ENCODE measurements at places on chromosomes 12 and 14.

GRCh38 chr12:40980427-40980961 lies 207.6 kb upstream of the PDZRN4 start:
- DNase-seq = no peak

GRCh38 chr14:96965885-96966595 lies 168.9 kb downstream of the VRK1 start:
- DNase-seq = no peak

DNA sequence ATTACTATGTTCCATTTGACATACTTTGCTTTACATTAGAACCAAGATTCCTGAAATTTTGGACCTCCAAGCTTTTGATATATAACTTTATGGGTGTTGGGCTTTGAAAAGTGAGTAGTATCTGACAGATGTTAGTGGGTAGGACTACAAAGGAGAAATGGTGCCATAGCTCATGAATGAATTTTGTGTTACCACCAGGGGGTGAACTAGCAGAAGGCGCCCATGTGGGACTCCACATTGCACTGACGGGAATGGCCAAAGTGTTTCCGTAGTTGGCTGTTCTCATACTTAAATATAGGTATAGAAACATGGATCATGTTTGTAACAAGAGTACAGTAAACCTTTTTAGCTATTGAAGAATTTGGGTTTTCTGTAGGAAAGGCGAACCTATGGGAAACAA lies 337.5 kb downstream of the FLRT2 start:
- DNase-seq = no peak

DNA sequence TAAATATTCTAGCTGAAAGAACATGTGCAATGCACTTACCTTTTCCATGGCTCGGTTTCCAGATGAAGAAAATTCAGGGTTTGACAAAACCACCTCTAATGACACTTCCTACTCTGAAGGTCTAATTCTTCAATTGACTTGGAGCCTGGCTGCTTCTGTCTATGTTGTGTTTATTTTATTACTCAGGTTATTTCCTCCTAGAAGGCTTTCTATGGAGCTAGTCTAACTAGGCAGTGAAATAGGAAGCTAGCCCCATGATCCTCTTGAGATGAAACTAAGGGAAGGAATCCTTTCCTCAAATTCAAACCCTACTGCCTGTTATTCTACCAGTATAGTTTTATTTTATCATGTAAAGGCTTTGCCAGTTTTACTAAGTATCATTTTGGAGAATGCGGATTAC lies 20.9 kb upstream of the IFNG-AS1 start:
- no peak for DNase-seq

GRCh38 chr12:123041042-123041531 lies 60.6 kb downstream of the ARL6IP4 start:
- no peak for DNase-seq

- DNase-seq = no peak
Observed at GRCh38 chr12:31406345-31406744, 80.4 kb upstream of the SINHCAF start.

DNA sequence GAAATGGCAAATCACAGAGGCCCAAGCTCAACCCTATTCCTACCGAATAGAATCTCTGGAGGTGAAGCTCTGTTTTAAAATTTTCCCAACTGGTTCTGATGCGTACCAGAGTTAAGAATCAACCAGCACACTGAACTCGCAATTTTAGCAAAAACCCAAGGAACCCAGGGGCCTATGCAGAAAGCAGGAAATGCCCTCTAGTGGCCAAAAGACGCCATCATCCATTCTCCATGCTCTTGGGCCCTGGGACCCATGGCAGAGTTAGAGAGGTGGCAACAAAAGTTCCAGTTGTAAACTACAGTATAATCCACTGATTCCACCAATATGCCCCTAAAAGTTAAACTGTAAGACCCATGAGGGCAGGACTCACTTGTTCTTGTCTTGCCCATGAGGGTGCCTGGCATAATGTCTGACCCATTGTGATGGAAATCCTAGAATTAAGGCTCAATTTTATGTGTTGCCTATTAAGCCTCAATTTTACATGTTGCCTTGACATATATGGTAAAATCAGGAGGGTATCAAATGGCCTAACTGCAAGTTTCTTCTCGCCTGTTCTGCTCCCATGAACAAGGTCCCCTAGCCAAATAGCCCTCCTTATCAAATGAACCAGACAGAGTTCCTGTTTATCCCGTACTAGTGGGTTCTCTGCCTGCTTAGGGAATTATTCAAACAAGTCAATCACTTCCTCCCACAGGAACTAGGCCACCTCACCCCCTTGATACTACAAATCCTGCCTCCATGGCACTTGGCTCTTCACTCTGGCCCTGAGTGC lies 137.5 kb upstream of the CPM start:
- peak; percentile 66 for DNase-seq

Data from fibroblast of gingiva (primary cell).